ENCODE measurements at places on chromosomes 5 and 9.

DNA sequence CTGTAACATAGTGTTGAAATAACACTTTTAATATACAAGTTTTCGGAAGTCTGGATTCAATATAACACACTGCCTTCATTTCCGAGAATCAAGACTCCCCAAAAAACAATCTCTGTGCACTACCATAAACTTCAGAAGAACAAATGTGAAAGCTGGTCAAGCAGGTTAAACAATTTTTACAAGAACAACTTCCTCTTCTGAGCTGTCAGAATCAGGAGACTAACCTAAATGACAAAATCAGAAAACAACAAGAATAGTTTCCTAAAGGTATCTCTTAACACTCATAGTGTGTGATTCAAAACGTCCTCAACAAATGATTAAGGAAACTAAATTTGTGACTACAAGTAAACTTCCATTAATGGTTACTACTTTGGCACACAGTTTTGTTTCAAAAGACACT, 11.6 kb downstream of the C9orf72 start:
- no peak for DNase-seq

DNA sequence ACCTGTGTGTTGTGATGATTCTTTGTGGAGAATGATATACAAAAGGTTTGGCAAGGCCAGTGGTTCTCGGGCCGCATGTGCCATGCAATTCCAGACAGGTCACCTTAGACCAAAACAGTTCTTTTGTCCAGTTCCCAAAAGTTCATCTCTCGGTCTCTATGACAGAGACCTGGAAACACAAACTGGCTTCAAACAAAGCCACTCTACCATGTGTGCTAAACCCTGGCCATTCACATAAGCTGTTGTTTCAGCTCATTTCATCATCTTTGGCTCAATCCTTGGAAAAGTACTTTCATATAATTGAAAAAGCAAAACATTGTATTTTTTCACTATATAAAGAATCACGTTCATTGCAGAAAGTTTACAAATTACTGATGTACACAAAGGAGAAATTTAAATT, 210.5 kb upstream of the SEMA6A start:
- DNase-seq: no peak

DNA sequence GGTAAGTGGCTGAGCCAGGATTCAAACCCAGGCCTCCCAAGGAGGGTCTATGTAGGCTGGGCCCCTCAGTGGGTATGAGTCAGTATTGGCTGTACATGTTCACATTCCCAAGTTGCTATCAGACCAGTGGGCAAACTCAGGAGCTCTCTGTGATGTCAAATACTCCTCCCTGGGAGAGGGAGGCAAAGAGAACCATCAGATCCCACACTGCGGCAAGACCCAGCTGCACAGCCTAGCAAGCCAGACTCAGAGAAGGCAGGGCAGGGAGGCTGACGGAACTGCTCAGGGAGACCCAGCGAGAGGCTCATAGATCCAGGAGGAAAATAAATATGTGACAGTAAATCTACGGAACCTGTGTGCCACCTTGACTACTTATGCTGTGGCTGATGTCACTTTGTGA, 42.6 kb upstream of the SAP30L start:
- no peak for DNase-seq

DNA sequence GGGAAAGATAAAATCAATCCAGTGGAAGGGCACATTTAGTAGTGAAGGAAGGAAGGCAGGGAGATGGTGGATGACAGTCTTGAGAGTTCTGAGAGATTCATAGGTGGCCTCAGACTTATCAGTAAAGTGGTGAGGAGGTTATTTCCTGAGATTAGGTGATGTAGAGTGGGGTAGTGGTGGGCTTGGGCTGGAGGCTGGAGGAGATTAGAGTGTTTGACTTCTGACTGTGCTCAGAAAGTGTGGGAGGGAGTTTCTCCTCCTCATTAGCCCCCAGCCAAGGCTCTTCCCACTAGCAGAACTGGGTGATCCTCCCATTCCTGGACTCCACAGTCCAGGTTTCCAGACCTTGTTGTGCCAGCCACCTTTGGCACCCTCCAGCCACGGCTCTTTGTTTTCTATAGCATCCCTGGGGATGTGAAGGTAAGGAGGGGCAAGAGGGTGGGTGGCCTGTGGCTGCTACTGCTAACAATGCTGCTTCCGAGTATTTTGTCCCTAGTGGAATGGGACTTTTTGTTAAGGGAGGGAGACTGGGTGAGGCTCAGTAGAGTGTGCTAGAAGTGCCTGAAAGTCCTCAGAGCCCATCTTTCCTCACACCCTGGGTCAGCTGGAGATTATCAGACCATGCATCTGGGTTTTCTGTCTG, 94.4 kb downstream of the ADRB2 start:
- no peak for DNase-seq

GRCh38 chr9:97842960-97843359, 10.1 kb upstream of the FOXE1 start:
- no peak for DNase-seq

DNA sequence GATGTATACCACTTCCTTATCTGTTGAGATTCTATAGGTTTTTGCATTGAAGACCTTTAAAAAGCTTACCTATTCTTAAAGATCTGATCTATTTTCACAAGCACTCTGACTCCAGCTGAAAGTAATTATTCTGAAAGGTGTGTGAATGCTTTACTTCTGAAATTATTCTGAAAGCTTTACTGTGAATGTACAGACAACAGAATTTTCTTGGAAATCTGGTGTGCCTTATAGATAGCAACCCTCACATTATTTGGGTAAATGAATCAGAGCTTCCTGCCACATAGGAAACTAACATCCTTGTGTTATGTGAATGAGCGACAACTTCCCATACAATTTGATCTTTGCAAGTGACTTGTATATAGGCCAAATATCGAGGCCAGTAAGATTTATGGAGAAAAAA, 6.5 kb downstream of the CDO1 start:
- no peak for DNase-seq

GRCh38 chr9:134351606-134352176, 25.4 kb downstream of the RXRA start:
- no peak for DNase-seq

- peak; percentile 11 for DNase-seq
Observed at GRCh38 chr9:32351845-32352244, 32.6 kb upstream of the ACO1 start.

DNA sequence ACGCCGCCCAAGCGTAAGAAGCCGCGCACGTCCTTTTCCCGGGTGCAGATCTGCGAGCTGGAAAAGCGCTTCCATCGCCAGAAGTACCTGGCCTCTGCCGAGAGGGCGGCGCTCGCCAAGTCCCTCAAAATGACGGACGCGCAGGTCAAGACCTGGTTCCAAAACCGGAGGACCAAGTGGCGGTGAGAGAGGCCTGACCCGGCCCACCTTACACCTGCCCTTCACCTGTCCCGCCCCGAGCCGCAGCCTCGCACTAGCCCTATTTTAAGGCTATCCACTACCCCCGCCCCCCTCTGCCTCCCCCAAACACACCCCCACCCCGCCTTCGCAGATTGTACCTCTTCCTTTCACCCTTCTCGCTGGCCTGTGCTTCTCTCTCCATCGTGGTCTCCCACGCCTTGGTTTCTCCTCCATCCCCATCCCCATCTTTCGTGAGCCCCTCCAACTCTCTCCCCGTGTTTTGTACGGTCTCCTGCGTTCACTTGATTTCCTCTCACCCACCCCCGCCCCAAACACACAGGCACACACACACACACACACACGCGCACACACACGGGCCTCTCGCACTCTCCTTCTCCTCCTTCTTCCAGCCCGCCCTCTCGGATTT, 1.3 kb downstream of the TLX3 start:
- DNase-seq: no peak

DNA sequence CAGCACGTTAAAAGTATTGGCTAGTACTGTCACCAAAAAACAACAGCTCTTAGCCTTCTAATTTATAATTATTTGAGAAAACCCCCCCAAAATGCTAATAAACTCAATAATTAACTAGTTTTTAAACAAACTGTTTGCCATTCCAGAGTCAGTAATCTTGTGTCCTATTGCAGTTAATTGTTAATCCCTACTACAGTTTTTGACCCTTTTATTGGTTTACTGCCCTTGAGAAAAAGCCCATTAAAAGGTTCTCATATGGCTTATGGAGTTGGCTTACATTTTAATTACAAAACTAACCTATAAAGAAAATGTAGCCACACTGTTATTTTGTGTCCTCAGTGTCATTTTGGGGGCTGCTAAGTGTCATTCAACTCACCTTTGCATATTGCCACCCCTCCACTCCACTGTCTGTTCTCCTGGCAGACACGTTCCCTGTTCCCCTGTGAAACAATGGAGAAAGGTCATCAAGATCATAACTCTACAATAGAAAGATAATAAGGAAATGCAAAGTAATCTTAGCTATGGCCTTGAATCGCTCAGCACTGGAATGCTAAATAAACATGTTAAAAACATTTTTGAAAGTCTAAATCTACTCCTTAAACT, 51.6 kb upstream of the TXNDC8 start:
- DNase-seq: no peak

GRCh38 chr5:54672871-54673270, 155.3 kb downstream of the SNX18 start:
- DNase-seq: no peak

GRCh38 chr9:6965566-6965965, 207.8 kb downstream of the KDM4C start:
- no peak for DNase-seq

GRCh38 chr5:137960141-137960540, 70.9 kb downstream of the PKD2L2 start:
- no peak for DNase-seq

DNA sequence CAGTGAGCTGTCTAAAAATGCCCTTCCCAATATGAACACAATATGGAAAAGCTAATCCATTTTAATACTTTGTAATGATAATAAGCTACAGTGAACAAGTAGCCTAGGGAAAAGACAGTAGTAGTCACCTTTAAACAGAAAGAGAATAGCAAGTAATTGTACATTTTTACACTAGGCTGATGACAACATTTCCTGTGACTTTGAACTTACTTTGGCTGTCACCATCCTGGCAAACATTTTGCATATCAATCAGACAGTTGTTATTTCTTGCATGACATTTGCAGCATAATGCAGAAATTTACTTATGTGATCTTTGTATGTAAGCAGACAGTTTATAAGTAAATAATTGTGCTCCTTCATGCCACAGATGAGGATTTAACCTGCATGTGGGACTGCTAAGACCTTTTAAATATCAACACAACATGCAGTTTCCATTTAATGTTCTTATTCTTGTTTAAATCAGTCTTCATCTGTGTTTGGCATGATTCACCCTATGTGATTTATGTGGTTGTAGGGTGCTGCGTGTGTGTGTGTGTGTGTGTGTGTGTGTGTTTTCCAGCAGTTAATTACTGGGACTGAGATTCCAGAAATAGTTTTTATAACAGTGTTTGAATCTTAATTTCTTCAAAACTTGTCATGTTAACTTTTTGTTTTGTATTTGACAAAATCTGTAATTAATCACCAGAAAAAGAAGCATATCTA, 997.1 kb upstream of the ARRDC3 start:
- no peak for DNase-seq

DNA sequence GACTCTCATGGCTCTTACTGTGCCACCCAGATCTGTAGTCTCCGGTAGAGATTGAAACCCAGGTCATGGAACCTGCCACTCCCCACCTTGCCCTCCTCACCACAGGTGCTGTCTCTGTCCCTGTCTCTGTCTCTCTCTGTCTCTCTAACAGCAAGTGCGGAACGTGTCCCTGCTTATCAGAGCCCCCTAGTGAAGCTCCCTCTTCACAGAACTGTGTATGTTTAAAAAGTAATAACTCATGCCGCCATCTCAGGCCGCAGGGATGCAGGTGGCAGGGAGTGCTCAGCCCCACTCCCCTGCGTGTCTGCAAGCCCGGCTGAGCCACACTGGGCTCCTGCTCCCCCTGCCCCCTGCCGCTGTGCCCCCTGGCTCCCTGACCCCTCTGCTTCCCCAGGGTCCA, 43.8 kb downstream of the UNC5A start:
- peak; percentile 60 for DNase-seq

Measured in RPMI8226 (cell line).